Fibroblast of lung (primary cell): ENCODE measurements at places on chromosomes 11 and 22.
A peak's percentile ranks its signal among the peaks of the same experiment; 100 is the strongest.

GRCh38 chr11:11260903-11261302 is 92.1 kb downstream of the CSNK2A3 start:
- H3K4me1 ChIP-seq = no peaks in the 10 kb centered on the region
- DNase-seq = no peak
- H3K36me3 ChIP-seq = no peaks in the 10 kb centered on the region
- H3K4me3 ChIP-seq = no peak overlapping the region
- peaks cover 3% of the 10 kb centered on the region for H3K27me3 ChIP-seq

DNA sequence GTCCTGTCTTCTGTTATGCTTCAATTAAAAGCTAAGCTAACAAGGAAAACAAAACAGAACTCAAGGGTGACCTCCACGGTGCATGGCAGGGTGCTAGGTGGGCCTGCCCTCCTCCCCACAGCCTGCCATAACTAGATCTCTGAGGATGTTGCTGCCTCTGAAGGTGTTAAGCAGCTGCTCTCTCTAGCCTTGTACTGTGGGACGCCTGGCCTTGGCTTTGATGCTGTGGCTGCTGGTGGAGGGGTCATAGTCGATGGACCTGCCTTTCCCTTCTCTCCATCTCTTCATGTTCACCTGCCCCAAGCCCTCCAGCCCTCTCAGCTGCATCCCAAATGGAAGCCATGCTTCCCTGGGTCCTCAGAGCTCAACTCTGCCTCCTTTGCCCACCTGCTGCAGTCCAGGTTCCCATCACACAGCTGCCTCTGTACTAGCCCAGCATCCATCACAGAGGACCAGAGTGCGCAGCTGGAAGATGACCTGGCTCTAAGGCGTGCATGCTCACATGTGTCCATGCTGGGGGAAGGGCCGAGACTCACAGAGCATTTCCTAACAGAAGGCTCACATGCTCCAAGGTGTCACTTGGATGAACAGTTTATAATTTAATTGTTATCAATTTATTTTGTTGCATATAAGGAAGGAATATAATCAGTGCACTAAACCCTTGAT is 180.3 kb upstream of the E2F8 start:
- H3K4me3 ChIP-seq = no peak overlapping the region
- DNase-seq = no peak
- no peaks in the 10 kb centered on the region for H3K36me3 ChIP-seq
- H3K4me1 ChIP-seq = peaks cover 17% of the 10 kb centered on the region
- no peak overlapping the region for H3K27ac ChIP-seq

- peaks cover 3% of the 10 kb centered on the region for H3K4me1 ChIP-seq
- H3K36me3 ChIP-seq = no peaks in the 10 kb centered on the region
- no peaks in the 10 kb centered on the region for H3K27me3 ChIP-seq
- DNase-seq = no peak
These were observed 230.6 kb downstream of the TTC28 start for GRCh38 chr22:28449041-28449440.

DNA sequence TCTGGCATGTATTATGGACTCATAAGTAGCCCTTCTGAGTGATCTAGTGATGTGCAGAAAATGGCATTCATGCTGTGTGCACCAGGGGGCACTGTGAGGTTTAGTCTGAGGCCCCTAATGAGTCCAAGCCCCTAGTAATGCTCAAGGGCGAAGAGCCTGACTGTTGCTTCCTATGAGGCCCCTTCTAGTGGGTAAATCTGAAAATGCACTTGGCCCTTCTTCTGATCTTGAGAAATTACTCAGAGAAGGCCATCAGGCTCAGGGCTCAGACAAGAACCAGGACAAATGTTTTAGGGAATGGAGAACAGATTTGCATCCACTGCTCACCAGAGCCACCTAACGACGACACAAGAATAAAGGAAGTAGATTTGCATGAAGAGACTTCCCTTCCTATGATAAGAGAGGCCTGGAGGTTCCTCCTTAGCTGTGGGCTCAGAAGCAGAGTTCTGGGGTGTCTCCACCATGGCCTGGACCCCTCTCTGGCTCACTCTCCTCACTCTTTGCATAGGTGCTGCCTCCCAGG is 75.8 kb downstream of the GGTLC2 start:
- DNase-seq = peak; percentile 57
- H3K4me3 ChIP-seq = no peak overlapping the region
- no peaks in the 10 kb centered on the region for H3K4me1 ChIP-seq
- no peak overlapping the region for H3K27ac ChIP-seq

GRCh38 chr11:17432002-17432401 is 43.5 kb upstream of the KCNJ11 start:
- no peaks in the 10 kb centered on the region for H3K27me3 ChIP-seq
- no peaks in the 10 kb centered on the region for H3K36me3 ChIP-seq
- H3K27ac ChIP-seq = no peak overlapping the region
